NCI-H2171 treated with DMSO at 0.1 percent for 48 hours (cell line): ENCODE measurements at places on chromosomes 5 and 9.

GRCh38 chr9:87102126-87102525, 154.8 kb upstream of the GAS1 start:
- DNase-seq, result no peak

DNA sequence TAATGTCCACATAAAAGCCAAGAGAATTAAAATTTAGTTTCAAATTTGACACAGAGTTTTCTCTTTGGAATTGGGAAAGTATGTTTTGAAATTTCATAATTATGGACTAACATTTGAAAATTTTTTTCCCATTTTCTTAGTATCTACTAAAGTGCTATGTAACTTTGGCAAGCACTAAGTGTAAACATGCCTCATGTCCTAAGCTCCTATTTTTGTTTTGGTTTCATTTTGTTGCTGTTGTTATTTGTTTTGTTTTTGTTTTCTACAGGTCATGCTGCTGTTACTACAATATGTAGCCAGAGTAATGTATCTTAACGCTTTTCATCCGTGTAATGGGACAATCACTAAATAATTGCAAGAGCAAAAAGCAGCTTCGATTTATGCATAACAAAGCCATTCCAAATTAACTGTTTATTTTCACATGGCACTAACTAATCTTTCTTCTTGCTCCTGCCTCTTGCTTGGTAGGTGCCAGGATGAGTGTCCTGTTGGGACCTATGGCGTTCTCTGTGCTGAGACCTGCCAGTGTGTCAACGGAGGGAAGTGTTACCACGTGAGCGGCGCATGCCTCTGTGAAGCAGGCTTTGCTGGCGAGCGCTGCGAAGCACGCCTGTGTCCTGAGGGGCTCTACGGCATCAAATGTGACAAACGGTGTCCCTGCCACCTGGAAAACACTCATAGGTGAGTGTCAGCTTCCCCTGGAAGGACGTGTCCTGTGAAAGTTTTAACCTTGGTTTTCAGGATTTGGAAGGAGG, 107.3 kb upstream of the PRRC1 start:
- no peak for DNase-seq

DNA sequence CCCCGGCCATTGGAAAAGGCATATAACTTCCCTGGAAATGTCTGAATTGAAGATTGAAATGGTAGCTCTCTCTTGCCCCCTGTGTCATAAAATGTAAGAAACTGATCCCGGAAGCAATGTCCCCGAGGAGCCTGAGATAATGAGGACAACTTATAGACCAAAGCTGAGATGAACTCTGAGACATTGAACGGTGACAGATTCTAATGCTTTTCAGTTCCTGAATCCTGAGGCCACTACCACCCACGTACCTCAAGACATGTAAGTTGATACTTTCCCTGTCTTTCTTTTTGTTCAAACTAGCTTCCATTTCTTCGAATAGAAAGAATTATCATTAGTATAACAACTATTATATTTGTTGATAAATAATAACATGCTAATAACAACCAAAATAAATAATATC, 51.0 kb downstream of the KIF4B start:
- no peak for DNase-seq

DNA sequence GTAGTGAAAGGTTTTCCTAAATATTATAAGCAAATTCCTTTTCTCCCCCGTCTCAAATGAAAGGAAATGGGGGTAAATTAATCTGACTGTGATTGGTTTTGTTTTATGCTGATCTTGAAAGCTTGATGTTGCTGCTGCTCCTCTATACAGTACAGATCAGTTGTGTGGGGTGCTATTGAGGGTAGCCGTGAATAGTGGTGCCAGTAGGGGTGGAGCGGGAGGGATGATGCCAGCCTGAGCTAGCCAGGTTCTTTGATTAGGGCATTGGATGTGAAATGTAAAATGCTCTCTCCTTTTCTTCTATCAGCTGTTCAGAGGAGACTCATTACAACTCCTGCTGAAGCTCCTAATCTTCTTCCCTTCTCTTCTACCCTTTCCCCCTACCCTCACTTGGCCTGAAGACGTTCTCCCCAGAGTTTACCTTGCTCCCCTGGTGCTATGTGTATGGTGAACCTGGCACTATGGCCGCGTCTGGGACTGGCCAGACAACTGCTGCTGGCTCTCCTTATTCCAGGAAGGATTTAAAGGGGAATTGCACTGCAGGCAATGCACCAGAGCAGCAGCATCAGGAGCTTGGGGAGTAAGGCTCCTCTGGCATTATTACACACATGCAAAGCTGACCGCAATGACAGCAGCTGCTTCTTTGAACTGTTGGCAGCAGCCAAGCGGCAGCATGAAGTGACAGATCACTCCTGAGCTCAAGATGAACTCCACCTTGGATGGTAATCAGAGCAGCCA, 566 bp downstream of the GPR21 start:
- DNase-seq, result no peak

GRCh38 chr9:34185778-34186551, 7.1 kb downstream of the UBAP1 start:
- DNase-seq, result no peak

- no peak for DNase-seq
These were observed 104.6 kb downstream of the MSX2 start for GRCh38 chr5:174828804-174829510.

DNA sequence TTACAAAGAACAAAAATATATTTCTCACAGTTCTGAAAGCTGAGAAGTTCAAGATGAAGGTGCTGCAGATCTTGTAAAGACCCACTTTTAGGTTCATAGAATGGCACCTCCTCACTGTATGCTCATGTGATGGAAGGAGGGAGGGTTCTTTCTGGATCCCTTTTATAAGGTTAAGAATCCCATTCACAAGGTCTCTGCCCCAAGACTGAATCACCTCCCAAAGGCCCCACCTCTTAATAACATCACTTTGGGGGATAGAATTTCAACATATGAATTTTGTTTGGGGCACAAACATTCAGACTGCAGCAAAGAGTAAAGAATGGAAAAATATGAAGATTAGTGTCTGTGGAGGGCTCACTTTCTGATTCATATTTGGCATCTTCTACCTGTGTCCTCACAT, 77.1 kb upstream of the PRR16 start:
- no peak for DNase-seq

DNA sequence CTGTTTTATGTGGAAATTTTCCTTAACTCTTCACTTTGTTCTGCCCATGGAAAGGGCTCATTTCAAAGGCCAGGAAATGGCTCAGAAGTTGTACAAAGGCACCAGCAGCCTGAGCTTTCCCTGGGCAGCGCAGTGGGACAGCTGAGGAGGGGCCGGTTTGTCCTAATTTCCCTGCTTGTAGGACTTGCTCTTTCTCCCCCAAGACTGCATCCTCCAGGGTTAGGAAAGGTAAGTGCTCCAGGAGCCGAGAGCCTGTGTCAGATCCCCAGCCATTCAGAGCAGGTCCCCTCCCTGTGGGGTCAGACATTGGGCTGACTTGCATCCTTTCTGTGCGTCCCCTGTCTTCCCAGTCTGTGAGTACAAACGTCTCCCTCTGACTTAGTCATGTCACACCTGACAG, 43.5 kb downstream of the AGXT2 start:
- no peak for DNase-seq

DNA sequence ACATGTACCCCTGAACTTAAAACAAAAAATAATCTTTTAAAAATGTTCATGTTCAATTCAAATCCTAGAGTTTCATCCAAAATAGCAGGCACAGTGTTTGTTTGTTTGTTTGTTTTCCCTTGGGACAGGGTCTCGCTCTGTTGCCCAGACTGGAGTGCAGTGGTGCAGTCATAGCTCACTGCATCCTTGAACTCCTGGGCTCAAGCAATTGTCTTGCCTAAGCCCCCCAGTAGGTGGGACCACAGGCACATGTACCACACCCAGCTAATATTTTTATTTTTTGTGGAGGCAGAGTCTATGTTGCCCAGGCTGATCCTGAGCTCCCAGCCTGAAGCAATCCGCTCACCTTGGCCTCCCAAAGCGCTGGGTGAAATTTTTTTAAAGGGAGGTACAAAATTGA, 5.0 kb upstream of the POLR1E start:
- DNase-seq, result no peak

GRCh38 chr9:272251-273213, 57.9 kb downstream of the DOCK8 start:
- no peak for DNase-seq

GRCh38 chr5:109865637-109866036, 175.9 kb downstream of the MAN2A1 start:
- DNase-seq, result no peak
